ENCODE measurements at places on chromosomes 16 and 17.
A peak's percentile ranks its signal among the peaks of the same experiment; 100 is the strongest.

GRCh38 chr17:74733365-74734122 is 3.5 kb upstream of the RAB37 start:
- no peak for DNase-seq

DNA sequence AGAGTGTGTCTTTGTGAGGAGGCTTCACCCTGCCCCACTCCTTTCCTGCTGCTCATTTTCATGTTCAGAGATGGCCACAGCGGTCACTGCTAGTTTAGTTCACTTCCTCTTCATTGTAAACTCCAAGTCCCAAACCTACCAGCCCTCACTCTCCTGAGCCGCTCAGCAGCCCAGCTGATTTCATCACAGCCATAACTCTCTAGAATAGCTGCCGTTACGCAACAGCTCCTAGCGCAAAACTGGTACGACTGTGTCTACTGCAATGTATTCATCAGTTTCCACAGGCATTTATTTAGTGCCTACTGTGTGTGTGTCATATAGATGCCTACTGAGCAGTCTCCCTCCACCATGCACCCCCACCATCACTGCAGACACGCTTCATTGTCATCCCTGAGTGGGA is 233.5 kb upstream of the RPL38 start:
- no peak for DNase-seq

GRCh38 chr16:62077998-62078397 is 41.8 kb upstream of the CDH8 start:
- DNase-seq = peak; percentile 77

GRCh38 chr16:30523768-30524574 is 2.4 kb downstream of the ZNF768 start:
- no peak for DNase-seq

GRCh38 chr16:80804526-80805383 is at the start of gene CDYL2:
Gene CDYL2, minus strand, starts transcription at chr16:80804598. Its CDS starts 425 bp downstream, at chr16:80804173.
- DNase-seq = no peak

GRCh38 chr17:28563475-28563874 is 7.8 kb downstream of the PIGS start:
- DNase-seq = peak; percentile 65

- no peak for DNase-seq
These were observed 18.3 kb downstream of the PSME3IP1 start for GRCh38 chr16:57167538-57167937.

GRCh38 chr17:2056206-2057174 is 1.6 kb downstream of the HIC1 start:
- peak; percentile 72 for DNase-seq

DNA sequence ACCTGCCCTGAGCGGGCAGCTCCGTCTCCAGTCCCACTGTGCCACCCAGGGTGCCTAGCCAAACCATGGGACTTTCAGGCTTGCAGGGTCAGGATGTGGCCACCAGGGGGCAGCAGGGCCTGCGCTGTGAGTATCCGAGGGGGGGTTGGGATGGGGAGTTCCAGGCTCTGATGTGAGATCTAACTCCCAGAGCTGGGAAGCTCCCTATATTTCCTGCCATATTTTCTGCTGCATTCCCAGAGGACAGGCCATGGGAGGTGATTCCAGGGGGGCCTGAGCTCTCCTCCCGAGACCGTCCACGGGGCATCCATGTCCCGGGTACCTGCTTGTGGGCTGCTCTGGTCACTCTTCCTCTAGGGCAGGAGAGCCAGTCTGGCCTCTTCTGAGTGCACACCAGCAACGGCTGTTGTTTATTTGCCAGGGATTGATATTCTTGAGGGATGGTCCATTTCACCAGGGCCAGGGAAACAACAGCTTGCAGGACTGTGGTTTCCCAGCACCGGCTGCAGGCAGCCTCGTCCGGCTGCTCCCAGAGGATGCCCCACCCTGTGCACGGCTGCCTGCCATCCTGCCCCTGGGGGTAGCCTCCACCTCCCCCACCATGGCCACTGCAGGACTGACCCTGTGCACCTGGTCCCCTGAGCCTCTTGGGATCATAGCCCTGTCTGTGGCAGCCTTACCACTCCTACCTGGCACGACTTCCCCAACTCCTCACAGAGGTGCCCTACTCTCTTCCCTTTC is 1.2 kb downstream of the GPR142 start:
- DNase-seq = peak; percentile 66

GRCh38 chr17:48176471-48176855 is 68.9 kb downstream of the SNX11 start:
- DNase-seq = no peak

GRCh38 chr17:81543339-81543675 is 8.8 kb downstream of the FAAP100 start:
- DNase-seq = no peak
